ENCODE measurements at places on chromosomes 13 and 19.

DNA sequence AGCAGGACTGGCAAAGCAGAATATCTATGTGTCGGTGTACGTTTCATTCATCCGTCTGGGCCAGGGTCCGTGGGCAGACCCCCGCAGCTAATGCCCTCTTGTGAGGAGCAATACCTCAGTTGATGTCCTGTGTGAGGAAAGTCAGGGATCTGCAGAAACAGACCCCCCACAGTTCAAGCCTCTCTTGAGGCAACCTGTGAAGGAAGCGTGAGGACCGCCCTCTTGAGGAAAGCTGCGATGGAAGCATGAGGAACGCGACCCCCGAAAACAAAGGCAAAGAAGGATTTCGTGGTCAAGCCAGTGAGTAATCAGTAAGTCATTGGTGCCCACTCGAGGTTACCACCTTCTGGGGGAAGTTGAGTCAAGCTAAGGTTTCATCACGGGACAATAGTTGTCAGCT, 20.9 kb upstream of the ZNF83 start:
- DNase-seq: no peak

DNA sequence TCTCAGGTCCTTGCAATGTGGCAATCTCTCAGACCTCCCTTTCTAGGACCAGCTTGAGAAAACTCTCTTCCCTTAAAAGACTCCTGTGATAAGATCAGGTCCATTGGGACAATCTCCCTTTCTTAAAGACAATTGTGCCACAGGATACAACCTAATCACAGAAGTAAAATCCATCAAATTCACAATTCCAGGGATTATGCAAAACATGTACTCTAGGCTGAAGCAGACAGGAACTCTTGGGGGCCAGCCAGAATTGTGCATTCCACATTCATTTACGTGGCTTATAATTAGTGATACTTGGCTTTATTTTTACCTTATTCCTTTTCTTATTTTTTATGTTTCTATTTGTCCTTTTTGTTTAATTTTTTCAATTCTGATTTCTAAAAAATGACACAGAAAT, 257.9 kb downstream of the KLF12 start:
- DNase-seq: no peak

GRCh38 chr13:21164631-21165030, 11.7 kb downstream of the SKA3 start:
- no peak for DNase-seq

DNA sequence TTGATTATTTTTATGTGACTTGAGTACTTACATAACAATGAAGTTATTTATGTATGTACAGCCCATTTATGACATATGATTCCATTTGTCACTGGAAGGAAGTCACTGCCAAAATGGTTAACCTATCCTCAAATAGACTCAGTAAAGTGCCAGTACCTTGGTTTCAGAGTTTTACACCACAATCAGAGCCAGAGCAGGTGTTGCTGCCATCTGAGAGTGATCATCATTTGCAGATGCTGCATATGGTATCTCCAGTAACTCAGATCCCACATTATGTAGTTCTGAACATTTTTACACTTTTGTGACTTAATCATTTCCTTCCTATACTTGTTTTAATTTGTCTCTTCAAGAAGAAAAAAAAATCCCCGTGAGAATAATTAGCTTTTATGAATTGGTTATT, 313.3 kb downstream of the HS6ST3 start:
- no peak for DNase-seq

- no peak for DNase-seq
Measured at GRCh38 chr19:52673014-52673413, 34.9 kb upstream of the ZNF83 start.

All from NCI-H1092 treated with DMSO at 0.1 percent for 48 hours (cell line).